NCI-H524 treated with DMSO at 0.1 percent for 48 hours (cell line): ENCODE measurements at places on chromosomes 12 and 14.
A peak's percentile ranks its signal among the peaks of the same experiment; 100 is the strongest.

DNA sequence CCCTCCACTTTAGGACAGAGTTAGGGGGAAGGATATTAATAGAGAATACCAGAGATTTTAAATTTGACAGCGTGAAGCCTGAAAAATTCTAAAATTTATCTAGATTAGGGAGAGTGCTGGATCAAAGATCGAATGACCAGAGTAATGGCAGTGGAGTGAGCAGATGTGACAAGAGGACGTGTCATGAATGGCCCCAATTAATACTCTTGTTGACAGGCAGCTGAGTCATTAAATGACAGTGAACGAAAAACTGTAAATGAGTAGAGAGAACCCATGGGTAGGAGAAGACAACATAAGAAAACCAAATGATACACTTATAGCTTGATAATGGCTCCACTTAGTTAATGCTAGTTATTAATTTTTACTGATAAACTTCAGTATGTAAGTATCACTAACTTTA, 73.9 kb upstream of the PLEKHA5 start:
- DNase-seq: no peak

DNA sequence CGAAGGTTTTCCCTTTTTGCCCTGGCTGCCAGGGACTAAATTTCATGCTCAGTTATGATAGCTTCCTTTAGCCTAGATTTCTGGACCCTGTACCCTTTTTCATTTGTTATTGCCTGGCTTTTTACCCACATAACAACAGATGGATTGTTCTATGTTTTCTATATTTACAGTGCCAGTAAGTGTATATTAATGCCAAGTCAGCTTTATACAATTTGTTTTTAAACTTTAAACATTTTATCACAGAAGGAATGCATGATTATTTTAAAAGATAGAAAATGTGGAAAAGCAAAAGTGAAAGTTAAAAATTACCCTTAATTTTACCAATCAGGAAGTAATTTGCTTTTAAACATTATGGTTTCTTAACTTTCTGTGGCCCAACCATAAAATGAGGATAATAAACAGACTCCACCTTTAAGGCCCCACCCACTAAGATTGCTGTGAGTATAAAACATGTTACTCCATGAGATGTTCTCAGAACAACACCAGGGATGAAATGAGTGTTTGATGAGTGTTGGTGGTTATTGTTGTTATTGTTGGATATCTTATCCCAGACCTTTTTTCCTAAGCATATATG, 496.8 kb downstream of the EGLN3 start:
- DNase-seq: no peak

GRCh38 chr12:48263617-48264016, 60.5 kb upstream of the OR10AD1 start:
- DNase-seq: no peak

GRCh38 chr14:103391048-103391447, 5.8 kb downstream of the MARK3 start:
- DNase-seq: no peak

DNA sequence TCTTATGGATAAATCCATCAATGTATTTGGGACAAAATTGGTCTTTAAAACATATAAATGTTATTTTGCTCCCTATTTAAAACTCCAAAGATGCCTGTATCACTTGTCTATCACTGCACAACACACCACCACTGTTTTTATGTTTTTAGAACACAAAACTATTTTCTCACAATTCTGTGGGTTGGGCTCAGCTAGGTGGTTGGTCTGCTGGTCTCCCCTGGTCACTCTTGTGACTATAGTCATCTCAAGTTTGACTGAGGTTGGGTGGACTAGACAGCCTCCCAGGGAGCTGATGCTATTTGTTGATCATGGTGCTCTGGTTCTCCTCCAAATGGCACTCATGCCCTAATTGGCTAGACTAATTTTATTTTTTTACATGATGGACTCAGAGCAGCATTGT, 39.5 kb upstream of the NR1H4 start:
- DNase-seq: no peak

DNA sequence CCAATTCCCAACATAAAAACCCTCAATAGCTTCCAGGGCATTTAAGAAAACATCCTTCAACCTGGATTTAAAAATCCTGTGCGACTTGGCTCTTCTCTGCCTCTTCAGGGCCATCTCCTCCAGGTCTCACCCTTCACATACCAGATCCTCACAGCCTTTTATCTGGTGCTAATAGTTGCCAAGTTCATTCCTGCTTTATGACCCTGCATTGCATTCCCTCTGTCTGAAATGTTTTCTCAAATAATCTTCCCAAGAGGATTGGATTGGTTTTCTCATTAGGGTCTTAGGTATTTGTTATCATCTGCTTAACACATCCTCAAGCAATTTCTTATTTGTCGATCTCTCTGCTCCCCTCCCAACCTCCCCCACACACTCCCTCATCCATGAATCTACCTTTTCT, 832.0 kb downstream of the GALC start:
- no peak for DNase-seq

DNA sequence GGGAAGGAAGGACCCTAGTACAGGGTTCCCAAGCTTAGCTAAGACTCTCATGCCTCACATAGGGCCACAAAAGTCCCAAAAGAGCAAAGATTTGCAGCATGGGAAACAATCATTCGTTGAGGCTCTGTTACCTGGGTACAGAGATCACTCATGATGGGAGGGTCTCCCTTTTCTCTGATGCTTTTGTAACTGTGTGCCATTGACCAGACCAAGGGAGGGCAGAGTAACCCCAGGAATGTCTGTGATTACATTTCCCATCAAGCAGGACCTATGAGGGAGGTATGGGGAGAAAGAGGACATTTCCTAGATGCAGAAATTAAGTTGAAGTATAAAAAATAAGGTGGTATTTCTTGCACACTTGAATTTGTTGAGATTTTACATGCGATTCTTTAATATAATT, 16.4 kb upstream of the DLGAP5 start:
- DNase-seq: no peak

DNA sequence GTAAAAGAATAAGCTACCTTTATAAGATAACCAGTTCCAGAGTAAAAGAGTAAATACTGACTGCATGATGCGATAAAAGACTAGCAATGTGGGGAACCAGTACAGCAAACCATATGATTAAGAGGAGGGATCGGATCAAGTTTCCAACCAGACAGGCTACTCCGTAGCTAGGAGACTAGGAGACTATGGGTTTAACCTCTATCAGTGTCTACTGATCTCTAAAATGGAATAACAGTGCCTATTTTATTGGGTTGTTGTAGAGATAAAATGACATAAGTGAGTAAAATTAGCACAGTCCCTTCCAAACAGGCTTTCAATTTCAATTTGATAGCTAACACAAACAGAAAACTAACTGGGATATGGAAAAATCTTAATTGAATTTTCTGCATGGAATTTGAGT, 76.0 kb downstream of the PAWR start:
- DNase-seq: no peak

DNA sequence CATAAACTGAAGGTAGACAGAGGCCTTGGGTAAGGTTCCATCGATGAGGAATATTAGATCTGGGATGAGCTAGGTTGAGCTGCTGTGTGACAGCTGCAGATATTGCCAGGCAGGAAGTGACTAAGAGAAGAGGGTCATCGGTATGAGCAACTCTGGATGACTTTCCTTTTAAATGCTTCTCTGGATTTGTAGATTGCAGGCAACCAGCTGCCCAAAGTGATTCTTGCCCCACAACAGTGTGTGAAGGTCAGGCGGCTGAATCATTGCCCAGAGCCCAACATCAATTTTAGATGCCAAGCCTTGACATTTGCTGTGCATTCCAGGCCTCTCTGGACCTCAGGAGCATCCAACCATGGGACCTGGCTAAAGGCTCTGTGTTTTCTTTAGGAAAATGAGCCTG, 255.9 kb downstream of the DPF3 start:
- no peak for DNase-seq

DNA sequence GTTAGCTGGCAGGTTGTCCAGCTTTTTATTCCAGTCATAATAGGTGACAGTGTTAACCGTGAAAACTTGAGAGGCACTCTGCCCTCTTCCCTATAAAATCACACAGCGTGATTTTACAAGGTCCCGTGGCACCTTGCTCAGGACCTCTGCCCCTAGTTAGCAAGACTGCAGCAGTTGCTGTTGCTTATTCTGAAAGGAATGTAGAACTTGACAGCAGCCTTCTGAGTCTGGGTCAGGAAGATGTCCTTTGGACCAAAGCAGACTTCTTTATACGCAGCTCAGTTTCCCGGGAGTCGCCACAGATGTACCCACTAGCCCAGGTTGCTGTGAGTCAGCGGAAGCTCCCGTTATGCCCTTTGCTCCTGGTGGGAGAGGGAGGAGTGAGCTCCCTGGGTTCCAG, 13.2 kb downstream of the PRKAB1 start:
- DNase-seq: no peak

GRCh38 chr12:68342966-68343365, 10.8 kb upstream of the MDM1 start:
- no peak for DNase-seq

GRCh38 chr14:61145903-61146481, 135.1 kb downstream of the TMEM30B start:
- DNase-seq: peak; percentile 55

DNA sequence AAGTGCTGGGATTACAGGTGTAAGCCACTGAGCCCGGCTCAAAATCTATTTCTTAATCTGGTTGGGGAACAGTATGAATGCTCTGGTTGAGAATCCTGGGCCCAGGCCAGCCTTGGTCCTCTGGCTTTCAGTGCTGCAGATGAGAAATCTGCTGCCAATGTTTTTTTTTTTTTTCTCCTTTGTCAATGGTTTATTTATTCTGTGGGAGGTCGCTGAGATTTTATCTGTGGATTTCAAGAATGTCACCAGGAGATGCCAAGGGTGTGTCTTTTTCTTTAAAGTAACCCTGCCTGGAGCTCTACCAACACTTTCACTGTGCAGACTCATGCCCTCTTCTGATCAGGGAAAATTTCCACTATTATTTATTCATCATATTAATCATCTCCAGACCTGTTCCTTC, 3.6 kb downstream of the SLC25A29 start:
- no peak for DNase-seq

GRCh38 chr14:34099635-34100034, 148.8 kb upstream of the EGLN3 start:
- no peak for DNase-seq

DNA sequence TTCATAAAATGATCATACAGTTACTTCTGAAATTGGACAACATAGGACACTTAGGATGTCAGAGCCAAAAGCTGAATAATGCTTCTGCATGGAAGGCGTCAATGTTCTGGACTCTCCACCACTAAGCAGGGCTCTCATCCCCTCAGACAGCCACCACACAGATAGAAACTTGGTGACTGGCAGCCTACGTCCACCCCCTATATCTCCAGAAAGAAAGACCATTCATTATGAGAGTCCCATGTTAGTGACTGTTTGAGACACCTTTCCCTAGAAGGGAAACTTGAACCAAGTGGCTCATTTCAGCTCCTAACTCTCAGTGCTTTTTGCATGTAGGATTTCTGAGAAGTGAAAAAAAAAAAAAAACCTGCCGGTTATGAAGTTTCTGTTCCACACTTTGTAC, 251.0 kb upstream of the FKBP4 start:
- no peak for DNase-seq

GRCh38 chr14:69632593-69633151, 21.3 kb downstream of the SUSD6 start:
- DNase-seq: no peak
